ENCODE measurements at places on chromosomes 3 and 15.

- DNase-seq = no peak
These were observed 712.4 kb downstream of the GRM7 start for GRCh38 chr3:7573330-7573729.

GRCh38 chr3:164418414-164418813 is 659.9 kb downstream of the SI start:
- DNase-seq = no peak

DNA sequence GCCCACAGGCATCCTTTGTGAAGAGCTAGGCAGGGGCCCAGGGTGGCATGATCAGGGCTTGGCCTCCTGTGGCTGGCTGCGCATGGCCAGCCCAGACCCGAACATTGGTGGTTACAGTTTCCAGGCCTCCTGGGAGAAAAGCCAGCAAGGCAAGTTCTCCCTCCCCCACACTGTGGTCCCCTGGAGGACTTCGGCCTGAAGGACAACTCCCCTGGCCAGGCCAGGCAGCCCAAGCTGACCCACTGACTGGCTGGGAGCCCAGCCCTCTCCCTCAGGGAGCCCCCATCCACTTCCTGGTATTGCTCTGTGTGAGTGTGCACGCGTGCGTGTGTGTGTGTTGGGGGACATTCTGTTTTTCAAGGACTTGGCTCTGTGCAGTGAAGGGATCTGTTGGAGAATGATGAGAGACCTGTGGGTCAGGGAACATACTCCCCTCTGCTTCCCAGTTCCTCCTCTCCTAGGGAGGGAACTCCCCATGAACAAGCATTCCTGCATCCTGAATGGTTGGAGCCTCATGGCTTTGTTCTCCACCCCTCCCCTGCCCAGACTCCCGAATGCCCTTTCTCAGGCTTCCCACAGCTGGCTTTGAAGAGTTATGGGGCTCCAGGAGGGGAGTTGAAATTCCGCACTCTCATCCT is 29.5 kb downstream of the CORO2B start:
- no peak for DNase-seq

- DNase-seq = peak; percentile 80
These were observed 36.7 kb upstream of the ZBTB38 start for GRCh38 chr3:141331377-141332318.
